ENCODE measurements at places on chromosomes 12 and 14.
A peak's percentile ranks its signal among the peaks of the same experiment; 100 is the strongest.

GRCh38 chr12:2396448-2396871 lies 343.7 kb downstream of the CACNA1C start:
- no peak for DNase-seq

GRCh38 chr12:30417697-30418231 lies 277.9 kb downstream of the IPO8 start:
- DNase-seq, result no peak

DNA sequence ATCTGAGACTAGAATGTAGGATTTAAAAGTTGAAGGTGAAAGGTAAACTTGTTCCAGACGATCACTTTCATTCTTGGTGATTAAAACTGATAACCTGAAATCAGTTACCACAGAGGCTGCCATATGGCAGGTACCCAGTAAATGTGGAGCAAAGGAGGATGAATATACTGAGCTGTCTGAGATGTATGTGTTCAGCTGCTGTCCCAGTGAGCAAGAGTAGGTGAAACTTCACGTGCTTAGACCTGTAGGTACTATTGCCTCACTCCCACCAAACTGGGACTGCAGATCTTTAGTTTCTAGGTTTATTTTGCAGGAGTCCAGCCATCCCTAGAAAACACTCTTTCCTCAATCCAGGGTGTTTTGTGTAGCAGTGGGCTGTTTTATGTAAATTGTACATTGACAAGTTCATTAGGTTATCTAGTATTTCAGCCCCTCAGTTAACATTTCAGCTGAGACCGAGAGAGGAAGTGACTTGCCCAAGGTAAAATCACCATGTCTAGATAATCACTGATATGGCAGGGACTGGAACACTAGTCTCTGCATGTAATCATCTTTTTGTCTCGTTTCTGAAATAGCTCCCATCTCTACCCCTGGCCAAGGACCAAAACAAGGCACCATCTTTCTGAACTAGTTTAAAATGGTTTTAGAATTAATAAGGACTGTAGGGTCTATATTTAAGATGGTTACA lies 62.7 kb downstream of the ATG14 start:
- DNase-seq, result no peak

DNA sequence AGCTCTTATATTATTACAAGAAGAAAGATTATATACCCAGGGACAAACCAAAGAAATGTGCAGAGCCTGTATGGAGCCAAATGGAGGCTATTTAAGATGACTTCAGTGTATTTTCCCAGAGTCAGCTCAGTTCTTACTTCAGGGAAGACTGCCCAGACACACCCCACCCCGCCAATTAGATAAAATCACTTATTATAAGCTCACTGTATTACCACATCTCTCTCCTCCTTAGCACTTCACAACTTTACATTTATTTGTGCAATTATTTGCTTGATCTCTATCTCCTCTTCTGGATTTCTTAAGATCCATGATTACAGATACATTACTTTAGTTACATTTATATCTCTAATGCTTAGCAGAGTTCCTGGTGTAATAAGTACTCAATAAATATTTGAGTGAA lies 24.7 kb upstream of the WDR89 start:
- no peak for DNase-seq

DNA sequence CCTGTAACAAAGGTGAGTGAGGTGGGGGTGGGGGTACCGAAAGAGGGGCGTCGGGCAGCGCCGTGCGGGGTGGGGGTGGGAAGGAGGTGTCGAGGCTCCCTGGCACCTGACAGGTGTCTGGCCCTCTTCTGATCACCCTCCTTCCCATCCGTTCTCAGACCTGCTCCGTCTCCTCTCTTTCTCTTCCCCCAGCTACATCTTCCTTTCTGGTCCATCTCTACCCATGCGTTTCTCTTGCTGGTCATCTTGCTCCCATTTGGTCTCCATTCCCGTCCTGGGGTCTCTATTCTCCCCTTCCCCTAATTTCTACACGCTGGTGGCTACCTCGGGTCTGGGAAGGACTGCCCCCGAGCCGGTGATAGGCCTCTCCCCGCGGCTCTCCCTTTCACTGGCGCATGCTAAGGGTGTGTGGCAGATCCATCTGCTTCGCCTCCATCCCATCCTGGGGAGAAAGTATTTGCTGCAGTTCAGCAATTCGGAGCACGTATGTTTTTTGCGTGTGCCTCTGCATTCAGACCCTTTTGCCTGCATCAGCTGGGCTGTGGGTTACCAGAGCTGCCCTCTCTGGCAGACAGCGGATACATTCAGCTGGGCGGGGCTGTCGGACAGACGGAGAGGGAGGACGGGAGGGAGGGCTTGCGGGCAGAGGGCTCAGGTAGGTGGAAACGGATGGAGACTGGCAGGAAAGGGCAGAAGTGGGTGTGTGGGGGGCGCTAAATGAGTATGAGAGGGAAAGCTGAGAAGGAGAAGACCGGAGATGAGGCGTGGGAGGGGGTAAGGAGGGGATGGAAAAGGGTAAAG lies 730 bp downstream of the CLSTN3 start:
- DNase-seq, result peak; percentile 42

DNA sequence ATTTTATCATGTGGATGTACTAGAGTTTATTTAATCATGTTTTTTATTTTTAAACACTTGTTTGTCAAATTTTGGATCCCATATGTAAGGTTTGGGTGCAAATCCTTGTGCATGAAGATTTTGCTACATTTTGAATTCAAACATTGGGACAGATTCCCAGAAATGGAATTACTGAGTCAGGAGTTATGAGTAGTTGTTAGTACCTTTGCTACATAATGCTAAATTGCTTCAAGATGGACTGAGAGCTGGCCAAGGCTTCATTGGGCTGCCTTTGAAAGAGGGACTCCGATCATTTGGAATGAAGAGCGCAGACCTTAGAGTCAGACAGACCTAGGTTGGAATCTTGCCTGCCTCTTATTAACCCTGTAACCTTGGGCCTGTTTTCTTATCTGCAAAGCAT lies 154.9 kb upstream of the PWP1 start:
- no peak for DNase-seq

- DNase-seq, result no peak
These were observed 41.1 kb downstream of the SYNE2 start for GRCh38 chr14:63893701-63894458.

DNA sequence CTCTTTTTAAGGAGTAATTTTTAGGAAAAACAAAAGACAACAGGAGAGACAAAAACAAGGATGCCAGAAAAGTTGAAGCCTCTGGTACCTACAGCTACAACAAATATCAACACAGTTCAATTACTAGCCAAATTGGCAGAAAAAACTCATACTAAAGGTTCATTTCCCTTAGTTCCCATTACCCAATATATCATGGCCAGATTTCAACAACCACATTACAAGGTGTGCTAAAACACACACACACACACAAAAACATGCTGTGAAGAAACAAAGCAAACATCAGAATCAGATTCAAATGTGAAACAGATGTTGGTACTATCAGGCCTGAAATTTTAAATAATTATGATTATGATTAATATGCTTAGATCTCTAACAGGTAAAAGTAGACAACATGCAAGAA lies 272.7 kb upstream of the CLEC14A start:
- no peak for DNase-seq

DNA sequence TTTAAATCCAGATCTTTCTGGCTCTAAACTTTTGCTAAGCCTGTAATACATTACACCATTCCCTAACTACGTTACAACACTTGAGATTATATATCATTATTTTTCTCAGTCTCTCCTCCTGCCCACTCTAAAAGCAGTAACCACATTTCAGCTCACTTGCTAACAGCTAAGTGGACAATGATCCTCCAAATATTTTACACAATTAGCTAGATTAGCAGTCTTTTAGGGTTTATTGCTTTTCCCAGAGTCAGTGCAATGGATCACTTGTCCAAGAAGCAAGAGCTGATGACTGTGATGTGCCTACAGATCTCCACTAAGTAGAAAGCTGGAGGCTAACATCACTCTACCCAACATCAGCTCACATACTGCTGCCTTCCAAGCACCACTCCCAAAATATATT lies 17.6 kb downstream of the CPNE8 start:
- DNase-seq, result no peak

GRCh38 chr12:15648558-15648957 lies 140.6 kb downstream of the EPS8 start:
- DNase-seq, result no peak

DNA sequence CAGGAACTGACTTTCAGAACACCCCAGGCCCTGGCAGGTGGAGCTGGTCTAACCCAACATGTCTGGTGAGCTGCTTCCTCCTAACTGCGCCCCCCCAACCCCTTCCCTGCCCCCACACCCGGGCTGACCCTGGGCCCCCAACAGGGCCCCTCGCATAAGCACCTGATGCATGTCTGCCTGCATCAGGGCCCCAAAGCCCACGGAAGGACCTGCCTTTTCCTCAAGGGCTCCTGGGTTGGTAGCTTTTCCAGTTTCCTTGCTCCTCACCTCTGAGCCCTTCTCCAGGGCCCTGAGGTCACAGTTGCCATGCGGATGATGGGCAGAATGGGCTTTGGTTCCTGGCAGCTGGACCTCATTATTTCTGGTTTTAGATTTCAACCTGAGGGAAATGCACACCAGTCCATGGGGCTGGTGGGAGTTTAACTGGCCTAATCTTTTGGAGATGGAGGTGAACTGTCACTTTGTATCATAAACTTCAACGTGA lies 18.5 kb downstream of the TESC start:
- DNase-seq, result no peak

GRCh38 chr12:64030155-64030554 lies 185.7 kb downstream of the SRGAP1 start:
- DNase-seq, result no peak

- no peak for DNase-seq
These were observed 91.8 kb upstream of the PWP1 start for GRCh38 chr12:107593713-107594381.

DNA sequence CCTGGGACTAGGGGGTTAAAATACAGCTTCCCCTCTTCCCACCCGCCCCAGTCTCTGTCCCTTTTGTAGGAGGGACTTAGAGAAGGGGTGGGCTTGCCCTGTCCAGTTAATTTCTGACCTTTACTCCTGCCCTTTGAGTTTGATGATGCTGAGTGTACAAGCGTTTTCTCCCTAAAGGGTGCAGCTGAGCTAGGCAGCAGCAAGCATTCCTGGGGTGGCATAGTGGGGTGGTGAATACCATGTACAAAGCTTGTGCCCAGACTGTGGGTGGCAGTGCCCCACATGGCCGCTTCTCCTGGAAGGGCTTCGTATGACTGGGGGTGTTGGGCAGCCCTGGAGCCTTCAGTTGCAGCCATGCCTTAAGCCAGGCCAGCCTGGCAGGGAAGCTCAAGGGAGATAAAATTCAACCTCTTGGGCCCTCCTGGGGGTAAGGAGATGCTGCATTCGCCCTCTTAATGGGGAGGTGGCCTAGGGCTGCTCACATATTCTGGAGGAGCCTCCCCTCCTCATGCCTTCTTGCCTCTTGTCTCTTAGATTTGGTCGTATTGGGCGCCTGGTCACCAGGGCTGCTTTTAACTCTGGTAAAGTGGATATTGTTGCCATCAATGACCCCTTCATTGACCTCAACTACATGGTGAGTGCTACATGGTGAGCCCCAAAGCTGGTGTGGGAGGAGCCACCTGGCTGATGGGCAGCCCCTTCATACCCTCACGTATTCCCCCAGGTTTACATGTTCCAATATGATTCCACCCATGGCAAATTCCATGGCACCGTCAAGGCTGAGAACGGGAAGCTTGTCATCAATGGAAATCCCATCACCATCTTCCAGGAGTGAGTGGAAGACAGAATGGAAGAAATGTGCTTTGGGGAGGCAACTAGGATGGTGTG lies 1.9 kb downstream of the GAPDH start:
- no peak for DNase-seq

- DNase-seq, result no peak
These were observed 96.9 kb upstream of the TMPO start for GRCh38 chr12:98418357-98419075.

- DNase-seq, result no peak
These were observed 62.0 kb upstream of the LMNTD1 start for GRCh38 chr12:25615119-25615518.

- DNase-seq, result no peak
These were observed 70.8 kb downstream of the SCN8A start for GRCh38 chr12:51661836-51662235.

- DNase-seq, result no peak
These were observed 245.0 kb downstream of the CHST11 start for GRCh38 chr12:104701756-104702155.

DNA sequence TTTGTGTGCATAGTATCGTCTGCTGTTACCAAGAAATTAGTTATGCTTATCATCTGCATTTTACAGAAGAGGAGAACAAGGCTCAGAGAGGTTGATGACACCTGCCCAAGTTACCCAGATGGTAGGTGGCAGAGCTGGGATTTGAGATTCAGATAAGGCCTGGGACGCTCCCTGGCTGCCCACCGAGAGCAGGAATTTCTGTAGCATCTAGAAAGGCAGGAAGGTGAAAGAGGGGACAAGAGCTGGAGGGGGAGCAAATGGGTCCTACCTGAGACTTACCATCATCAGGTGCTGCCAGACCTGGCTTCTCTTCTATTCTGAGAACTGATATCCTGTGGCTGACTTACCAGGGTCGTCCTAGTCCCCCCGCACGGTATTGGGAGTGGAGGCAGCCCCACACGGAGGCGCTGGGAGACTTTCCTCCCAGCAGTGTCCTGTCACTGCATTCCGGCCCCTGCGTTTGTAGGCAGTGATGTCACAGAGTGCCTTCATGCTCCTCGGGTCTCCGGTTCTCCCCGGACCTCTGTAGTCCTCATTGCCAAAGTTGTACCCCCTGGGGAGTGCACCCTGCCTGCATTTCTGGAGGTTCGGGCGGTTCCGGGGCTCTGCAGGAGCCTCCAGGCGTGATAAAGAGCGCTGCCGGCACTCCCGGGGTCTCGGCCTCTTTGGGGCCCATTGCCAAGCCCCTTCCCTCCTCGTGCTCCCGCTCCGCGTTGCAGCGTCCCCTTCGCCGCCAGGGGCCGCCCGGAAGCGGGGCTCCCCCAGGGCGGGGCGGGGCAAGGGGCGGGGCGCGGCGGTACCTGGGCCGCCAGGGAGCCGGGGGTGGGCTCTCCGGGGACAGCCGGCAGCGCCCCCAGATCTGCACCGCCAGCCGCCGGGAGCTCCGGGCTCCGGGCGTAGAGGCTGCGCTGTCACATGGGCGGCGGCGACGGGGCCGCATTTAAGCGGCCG lies at the start of gene CABP1:
Gene CABP1, plus strand, starts transcription at position 856 of the 951 bp plus-strand sequence. Its CDS starts 60 bp downstream, at position 916.
- DNase-seq, result peak; percentile 66

- DNase-seq, result no peak
These were observed 26.0 kb downstream of the ERGIC2 start for GRCh38 chr12:29354954-29355353.

- DNase-seq, result no peak
These were observed 825 bp upstream of the CCDC85C start for GRCh38 chr14:99604766-99605298.

DNA sequence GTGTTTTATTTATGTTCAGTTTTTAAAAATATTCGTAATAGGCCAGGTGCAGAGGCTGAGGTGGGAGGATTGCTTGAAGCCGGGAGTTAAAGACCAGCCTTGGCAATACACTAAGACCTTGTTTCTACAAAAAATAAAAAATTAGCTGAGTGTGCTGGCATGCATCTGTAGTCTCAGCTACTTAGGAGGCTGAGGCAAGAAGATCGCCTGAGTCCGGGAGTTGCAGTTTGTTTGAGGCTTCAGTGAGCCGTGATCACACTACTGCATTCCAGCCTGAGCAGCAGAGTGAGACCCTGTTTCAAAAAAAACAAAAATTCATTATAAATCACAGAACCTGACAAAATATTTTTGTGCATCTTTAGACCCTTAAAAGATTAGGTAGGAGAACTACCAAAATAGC lies 240.1 kb upstream of the ARHGAP5 start:
- DNase-seq, result no peak

Data from stimulated activated naive CD4-positive, alpha-beta T cell treated with Interleukin-2 at 50 U/mL for 16 hours (primary cell).